Stimulated activated CD8-positive, alpha-beta memory T cell treated with anti-CD3 and anti-CD28 coated beads, Interleukin-4, amount 100 ng/mL, for 4 hours (primary cell): ENCODE measurements at places on chromosomes 12 and 14.

DNA sequence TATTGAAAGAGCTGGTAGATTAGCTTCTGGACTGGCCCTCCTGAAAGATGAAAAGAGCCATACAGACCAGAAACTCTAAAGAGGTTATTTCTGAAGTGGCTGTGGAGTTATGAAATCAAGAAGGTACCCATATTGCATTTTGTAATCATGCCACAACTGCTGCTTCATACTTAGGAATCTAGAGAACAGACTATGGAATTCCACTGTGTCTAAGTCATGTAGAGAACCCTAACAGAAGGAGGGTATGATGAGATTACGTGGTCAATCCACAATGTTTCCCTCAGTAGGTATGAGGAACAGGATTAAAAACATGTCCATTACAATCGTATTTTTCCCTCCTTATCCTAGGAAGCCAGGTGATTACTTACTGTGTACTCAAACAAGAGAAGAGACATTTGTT is 708.8 kb downstream of the RERGL start:
- no peak for DNase-seq

- no peak for DNase-seq
Measured at GRCh38 chr12:132237772-132238487, 91.5 kb downstream of the GALNT9 start.

DNA sequence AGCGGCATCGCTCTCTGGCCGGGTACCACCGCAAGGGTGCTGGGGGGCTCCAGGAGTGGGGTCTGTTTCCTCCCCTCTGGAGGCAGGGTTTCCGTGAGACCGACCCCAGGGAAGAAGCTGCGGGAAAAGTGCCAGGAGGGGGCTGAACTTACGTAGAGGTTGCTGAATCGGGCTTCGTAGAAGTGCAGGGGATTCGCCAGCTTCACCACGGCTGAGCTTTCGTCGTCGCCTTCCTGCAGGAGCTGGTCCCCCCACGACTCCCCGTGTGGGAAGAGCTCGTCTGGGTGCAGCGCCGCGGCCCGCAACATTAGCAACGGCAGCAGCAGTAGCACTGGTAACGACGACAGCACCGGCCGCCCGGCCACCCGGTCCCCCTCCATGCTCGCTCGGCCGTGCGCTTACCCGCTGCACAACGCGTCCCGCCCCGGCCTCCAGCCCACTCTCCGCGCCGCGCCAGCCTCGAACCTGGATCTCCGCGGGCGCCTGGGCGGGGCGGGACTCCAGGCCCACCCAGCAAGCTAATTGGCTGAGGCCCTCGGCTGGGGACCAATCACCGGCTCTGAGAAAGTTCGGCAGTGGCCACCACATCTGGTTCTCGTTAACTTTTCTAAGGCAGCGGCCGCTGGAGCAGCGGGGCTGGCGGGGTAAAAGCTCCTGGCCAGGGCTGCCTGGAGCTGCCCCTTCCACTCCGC is at the start of gene NID2:
TSS of gene NID2 (minus strand) at position 445 of the 692 bp plus-strand sequence. CDS start at position 380, 65 bp downstream.
- DNase-seq = no peak

DNA sequence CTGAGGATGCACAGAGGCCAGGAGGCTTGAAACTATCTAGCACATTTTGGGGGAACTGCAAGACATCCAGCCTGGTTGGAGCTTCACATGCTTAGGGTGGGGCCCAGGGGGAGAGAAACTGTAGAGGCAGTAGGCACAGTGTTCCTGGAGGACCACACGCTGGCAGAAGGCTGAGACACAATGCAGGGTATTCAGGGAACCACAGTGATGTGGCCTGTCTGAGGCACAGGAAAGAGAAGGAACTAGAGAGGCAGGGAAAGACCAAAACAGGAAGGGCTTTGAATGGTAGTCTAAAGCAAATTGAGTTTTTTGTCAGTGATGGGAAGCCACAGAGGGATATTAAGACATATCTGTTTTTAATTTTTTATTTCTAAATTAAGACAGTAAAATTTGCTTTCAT is 100.2 kb upstream of the PRICKLE1 start:
- DNase-seq = no peak

- no peak for DNase-seq
Measured at GRCh38 chr12:33529810-33530209, 90.2 kb upstream of the SYT10 start.

GRCh38 chr14:51844081-51844881 is 16.1 kb upstream of the GNG2 start:
- no peak for DNase-seq

- DNase-seq = no peak
Measured at GRCh38 chr12:80777587-80777986, 60.9 kb downstream of the MYF5 start.

DNA sequence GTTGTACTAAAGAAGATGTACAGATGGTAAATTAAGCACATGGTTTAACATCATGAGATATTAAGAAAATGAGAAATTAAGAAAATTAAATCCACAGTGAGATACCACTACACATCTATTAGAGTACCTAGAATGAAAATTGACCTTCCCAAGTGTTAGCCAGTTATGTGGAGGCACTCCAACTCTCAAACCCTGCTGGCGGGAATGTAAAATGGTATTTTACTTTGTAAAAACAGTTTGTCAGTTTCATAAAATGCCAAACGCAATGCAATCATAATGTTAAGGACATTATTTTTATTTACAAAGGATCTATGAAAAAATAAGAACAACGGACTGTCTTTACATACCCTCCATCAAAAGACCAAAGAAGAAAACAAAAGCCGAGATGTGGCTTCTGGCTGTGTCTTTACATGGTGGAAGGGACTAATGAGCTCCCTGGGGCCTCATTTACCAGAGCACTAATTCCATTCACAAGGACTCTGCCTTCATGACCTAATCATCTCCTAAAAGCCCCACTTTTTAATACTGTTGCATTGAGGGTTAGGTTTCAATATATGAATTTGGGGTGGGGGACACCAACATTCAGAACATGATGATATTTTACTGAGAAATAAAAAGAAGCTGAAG is 1178.7 kb downstream of the AACS start:
- no peak for DNase-seq
